Activated CD8-positive, alpha-beta T cell treated with anti-CD3 and anti-CD28 coated beads, Interleukin-2, amount 10 ng/mL, durations not matched to agents 7 days and 5 days (primary cell): ENCODE measurements at places on chromosomes 5 and 9. TPM values are rescaled to one million over a fixed set of nuclear protein-coding genes. Genes with fewer than 3 reads are reported as not detected.

GRCh38 chr5:144463481-144464223, 293.0 kb downstream of the KCTD16 start:
- no peak for DNase-seq

- no peak for DNase-seq
These were observed 519.6 kb upstream of the SEMA6A start for GRCh38 chr5:117094114-117094815.

DNA sequence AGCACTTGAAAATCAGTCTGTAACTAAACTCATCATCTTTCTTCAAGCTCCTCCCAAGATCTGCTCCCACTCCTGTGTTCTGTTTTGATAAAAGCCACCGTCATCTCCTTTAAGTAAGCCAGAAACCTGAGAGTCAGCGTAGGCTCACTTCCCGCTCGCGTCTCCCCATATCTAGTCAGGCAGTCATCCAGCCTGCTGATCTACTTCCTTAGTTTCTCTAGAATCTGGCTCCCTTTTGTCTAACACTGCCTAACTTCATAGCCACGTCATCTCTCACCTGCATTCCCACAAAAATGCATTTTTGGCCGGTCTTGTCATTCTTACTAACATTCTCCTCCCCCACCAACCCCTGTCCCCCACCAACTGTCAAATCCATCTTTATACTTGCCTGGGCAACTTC, 3.0 kb upstream of the TJP2 start:
- no peak for DNase-seq

- DNase-seq = no peak
These were observed 36.6 kb downstream of the DROSHA start for GRCh38 chr5:31495336-31495735.

FABP6 gene
- total RNA-seq = not detected

DNA sequence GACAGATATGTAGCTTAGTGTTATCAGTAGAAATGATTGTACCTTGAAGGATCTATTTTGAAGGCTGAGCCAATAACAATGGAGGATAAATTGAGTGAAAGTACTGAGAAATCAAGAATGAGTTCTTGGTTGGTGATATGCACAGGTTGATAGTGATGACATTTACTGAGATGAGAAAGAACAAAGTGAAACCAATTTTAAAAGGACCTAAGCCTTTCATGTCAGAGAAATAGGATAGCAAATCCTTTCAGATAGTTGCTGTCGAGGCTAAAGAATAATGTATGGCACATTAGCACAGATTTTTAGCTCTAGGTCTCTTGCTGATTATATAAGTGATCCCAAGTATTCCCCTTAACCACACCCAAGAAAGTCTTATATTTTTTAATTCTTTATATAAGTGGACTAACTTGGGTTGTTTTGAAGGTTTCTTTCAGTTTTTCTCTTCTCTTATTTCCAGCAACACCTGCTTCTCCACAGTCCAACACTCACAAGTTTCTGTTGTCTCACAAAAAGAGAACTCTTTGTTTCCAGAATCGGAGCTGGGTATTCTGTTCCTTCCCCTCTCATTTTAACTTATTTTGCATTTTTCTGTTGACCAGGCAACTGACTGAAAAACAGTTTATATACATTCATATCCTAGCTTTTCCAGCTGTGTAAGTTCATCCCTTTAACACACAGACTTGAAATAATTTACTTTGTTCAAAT, 286.9 kb upstream of the ATP10B start:
- DNase-seq = no peak
